ENCODE measurements at places on chromosomes 1 and 21.

GRCh38 chr1:160427625-160428024 is 27.3 kb downstream of the VANGL2 start:
- peaks cover 3% of the 10 kb centered on the region for H3K36me3 ChIP-seq
- H3K27me3 ChIP-seq: peaks cover 4% of the 10 kb centered on the region
- H3K27ac ChIP-seq: peak overlapping the region; percentile 88
- no peak for DNase-seq
- no peak overlapping the region for H3K4me3 ChIP-seq

- H3K4me3 ChIP-seq: no peak overlapping the region
- no peaks in the 10 kb centered on the region for H3K36me3 ChIP-seq
- no peak overlapping the region for H3K27ac ChIP-seq
- peaks cover 5% of the 10 kb centered on the region for H3K4me1 ChIP-seq
Measured at GRCh38 chr21:43274022-43274945, 105.5 kb downstream of the CRYAA start.

DNA sequence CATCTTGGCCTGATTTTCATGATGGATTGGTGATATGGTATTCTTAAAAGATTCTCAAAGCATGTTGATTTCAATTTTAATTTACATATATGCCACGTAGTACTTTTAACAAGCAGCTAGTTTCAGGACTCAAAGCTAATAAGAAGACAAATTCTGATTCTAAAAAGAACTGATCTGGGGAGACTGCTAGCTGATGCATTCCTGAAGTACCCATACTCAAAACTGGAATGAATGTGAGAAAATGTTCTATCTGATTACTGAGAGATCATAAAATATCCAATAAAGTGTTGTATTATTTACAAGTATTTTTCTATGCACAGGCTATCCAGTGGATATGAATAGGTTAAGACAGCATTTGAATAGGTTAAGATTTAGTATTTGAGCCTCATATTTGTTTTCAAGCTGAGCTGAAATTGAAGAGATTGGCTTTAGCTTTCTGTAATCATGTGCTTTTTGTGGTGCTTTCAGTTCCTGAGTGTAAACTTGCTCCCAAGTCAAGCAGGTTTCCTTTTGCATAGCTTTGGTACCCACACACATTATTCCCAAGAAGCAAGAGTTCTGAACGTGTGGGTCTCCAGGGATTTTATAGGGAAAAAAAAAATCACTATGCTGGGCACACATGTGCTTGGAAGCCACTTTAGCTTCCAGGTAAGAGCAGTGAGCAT is 114.1 kb downstream of the VPS13D start:
- DNase-seq: no peak
- H3K4me3 ChIP-seq: no peak overlapping the region
- no peaks in the 10 kb centered on the region for H3K36me3 ChIP-seq
- H3K27me3 ChIP-seq: no peaks in the 10 kb centered on the region
- peak overlapping the region; percentile 98 for H3K27ac ChIP-seq
- peaks cover 46% of the 10 kb centered on the region for H3K4me1 ChIP-seq

- DNase-seq: no peak
- H3K27ac ChIP-seq: no peak overlapping the region
- H3K4me1 ChIP-seq: no peaks in the 10 kb centered on the region
- H3K4me3 ChIP-seq: peak overlapping the region; percentile 58
Measured at GRCh38 chr1:215083383-215083961, 935 bp downstream of the KCNK2 start.

GRCh38 chr1:228001738-228002535 is 4.9 kb upstream of the WNT3A start:
- H3K27ac ChIP-seq: no peak overlapping the region
- no peak for DNase-seq
- H3K4me1 ChIP-seq: peaks cover 2% of the 10 kb centered on the region
- peaks cover 58% of the 10 kb centered on the region for H3K27me3 ChIP-seq

DNA sequence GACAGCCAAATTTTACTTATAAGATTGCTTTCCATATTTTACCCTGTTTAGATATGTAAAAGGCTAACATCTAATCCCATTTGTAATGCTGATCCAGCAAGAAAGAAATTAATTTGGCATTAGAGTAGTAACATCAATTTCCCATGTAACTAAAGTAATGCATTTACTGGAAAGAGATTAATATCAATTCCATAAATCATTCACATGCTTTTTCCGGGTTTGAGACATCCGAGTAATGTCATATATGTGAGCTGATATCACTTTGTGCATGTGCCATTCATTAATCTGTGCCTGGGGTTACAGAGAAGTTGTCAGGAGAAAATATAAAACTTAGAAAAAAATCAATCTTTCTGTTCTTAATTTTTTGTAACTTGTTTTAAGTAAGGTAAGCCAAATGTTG is 206.1 kb downstream of the AGBL4 start:
- H3K4me3 ChIP-seq: no peak overlapping the region
- DNase-seq: no peak
- no peaks in the 10 kb centered on the region for H3K27me3 ChIP-seq
- no peak overlapping the region for H3K27ac ChIP-seq
- H3K4me1 ChIP-seq: no peaks in the 10 kb centered on the region

DNA sequence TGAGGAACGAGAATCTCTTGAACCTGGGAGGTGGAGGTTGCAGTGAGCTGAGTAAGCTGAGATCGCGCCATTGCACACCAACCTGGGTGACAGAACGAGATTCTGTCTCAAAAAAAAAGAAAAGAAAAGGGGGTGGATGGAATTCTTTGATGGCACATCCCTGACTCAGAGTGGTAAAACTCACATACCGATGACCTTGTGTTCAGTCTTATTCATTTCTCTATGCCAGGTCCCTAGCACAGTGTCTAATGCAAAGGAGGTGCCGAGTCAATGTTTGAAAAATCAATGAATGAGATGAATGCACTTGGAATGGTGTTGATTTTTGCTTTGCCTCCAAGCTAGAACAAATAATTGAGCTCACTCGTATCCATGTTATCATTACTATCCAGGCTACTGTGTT is 18.5 kb upstream of the FAM20B start:
- H3K36me3 ChIP-seq: peaks cover 2% of the 10 kb centered on the region
- no peak overlapping the region for H3K27ac ChIP-seq
- DNase-seq: no peak
- H3K27me3 ChIP-seq: peaks cover 20% of the 10 kb centered on the region
- H3K4me3 ChIP-seq: no peak overlapping the region

- DNase-seq: no peak
- no peaks in the 10 kb centered on the region for H3K36me3 ChIP-seq
- peaks cover 5% of the 10 kb centered on the region for H3K27me3 ChIP-seq
- no peaks in the 10 kb centered on the region for H3K4me1 ChIP-seq
- no peak overlapping the region for H3K27ac ChIP-seq
Measured at GRCh38 chr1:163196449-163196787, 6.3 kb downstream of the RGS5 start.

- no peaks in the 10 kb centered on the region for H3K36me3 ChIP-seq
Measured at GRCh38 chr1:88502886-88503285, 181.2 kb upstream of the PKN2 start.

GRCh38 chr1:52604063-52604770 is 2.0 kb downstream of the GPX7 start:
- H3K27ac ChIP-seq: peak overlapping the region; percentile 93
- H3K4me1 ChIP-seq: peaks cover 33% of the 10 kb centered on the region

DNA sequence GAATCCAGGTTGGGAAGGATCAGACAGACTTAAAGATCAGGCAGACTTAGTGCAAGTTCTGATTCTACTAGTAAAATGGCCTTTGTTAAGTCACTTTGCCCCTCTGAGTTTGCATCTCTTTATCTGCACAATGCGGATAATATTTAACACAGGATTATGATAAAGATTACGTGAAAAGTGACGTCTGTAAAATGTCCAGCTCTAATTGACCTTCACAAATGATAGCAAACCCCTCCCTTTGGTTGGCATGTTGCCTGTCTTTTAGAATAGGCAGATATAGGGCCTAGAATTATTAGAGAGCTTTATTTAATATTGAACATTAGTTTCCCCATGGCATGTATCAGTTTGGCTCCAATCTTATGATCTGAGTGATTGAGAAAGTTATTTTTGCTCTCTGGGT is 55.4 kb downstream of the C1orf21 start:
- H3K4me1 ChIP-seq: no peaks in the 10 kb centered on the region
- no peak for DNase-seq
- H3K27me3 ChIP-seq: peaks cover 6% of the 10 kb centered on the region
- H3K4me3 ChIP-seq: no peak overlapping the region
- no peak overlapping the region for H3K27ac ChIP-seq

DNA sequence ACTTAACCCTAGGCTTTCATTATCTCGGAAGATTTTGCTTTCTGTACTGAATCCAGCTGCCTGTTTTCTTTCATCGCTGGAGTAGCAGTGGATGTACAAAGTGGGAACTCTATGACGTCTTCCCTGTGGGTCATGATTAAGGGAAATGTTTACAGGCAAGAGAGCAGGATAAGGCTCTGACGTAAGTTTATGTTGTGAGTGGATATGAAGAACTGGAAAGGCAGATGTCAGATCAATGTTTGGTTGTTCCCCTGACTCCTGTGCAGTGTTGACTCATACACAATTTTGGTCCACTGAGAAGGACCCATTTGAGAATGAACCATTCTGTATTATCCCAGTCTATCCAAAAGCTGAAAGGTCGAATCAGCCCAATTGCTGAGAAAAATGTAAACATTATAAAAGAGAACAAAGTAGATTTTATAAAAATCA is 292.4 kb downstream of the GRIK1 start:
- no peak overlapping the region for H3K4me3 ChIP-seq
- no peak for DNase-seq
- H3K36me3 ChIP-seq: no peaks in the 10 kb centered on the region
- H3K27me3 ChIP-seq: no peaks in the 10 kb centered on the region
- H3K27ac ChIP-seq: no peak overlapping the region

DNA sequence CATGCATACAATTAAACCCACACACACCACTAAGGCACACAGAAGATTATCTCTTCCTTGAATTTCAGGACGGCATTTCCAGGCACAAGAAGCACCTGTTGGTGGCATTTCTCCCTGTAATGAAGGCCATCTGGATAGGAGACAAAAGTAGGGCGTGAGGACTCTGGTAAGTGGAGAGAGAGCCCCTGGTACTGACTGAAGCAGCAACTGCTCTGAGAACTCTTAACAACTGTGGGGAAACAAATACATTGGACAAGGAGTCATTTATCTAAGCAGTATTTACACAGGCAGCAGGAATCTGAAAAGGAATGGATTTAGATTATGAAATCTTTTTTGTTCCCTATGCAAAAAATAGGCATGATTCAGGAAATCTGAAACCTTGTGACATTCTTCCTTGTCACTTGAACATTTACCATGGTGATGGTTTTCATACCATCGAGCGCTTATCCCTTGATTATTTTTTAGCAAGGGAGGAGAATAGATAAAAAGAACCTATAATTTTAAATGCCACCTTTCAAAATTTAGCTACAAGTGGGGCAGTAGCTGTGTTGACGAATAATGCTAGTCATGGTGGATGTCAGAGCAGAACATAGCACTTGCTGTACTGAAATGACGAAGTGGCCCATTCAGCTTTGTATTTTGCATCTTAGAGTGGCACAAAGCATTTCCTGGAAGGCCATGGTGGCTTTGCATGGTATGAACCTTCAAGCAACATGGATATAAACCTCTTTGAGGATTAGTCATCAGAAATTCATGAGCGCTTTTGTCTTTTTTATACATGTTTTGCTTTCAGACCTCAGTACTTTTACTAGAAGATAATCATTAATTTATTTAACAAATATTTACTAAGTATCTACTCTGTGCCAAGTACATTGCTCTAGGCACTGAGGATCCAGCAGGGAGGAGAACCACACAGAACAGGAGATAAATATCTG is 362.0 kb downstream of the ADGRL2 start:
- no peaks in the 10 kb centered on the region for H3K27me3 ChIP-seq
- H3K4me1 ChIP-seq: no peaks in the 10 kb centered on the region
- DNase-seq: no peak
- H3K36me3 ChIP-seq: no peaks in the 10 kb centered on the region
- H3K4me3 ChIP-seq: no peak overlapping the region

DNA sequence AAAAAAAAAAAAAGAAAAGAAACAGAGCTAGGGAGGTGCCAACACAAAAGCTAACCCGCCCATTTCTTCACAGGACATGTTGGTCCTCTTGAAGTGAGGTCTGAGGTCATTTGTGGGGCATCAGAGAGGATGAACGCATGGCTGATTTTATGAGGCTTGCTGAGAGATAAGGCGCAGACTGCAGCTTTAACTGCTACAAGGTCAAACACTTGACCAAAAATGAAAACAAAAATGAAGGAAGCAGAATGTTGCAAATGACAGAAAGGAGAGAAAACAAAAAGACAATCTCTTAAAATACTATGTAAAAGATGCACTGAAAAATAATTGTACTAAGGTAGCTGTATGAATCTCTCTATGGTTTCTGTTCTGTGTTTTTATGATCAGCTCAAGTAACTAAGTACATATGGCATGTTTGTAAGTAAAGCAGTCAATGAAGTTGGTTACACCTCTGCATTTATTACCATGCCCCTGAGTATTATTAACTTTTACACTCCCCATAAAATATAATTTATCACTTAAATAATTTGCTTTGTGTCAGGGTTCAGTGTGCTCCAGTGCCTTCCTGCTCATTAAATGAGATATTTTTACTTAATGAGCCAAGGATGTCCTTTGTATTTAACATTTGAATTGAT is 249.1 kb upstream of the NR5A2 start:
- no peaks in the 10 kb centered on the region for H3K36me3 ChIP-seq
- peaks cover 2% of the 10 kb centered on the region for H3K4me1 ChIP-seq
- H3K27ac ChIP-seq: no peak overlapping the region
- DNase-seq: no peak

DNA sequence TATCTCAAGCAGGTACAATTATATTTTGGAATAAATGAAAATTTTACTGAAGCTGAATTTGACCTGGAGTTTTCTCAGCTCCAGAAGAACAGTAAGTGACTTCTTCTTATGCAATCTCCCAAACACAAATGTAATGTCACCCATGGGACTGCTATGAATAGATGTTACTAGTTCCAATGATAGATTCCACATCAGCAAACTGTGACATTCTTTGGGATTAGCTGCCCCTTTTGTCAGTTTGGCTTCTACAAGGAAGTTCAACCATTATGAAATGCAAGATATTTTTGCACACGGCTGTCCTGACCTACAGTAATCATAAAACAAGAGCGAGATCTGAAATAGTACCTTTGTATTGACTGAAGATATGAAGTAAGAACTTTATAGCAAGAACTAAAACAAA is 27.8 kb upstream of the TSNAX start:
- H3K27ac ChIP-seq: no peak overlapping the region
- H3K27me3 ChIP-seq: peaks cover 12% of the 10 kb centered on the region
- no peaks in the 10 kb centered on the region for H3K4me1 ChIP-seq
- no peak overlapping the region for H3K4me3 ChIP-seq
- DNase-seq: no peak

DNA sequence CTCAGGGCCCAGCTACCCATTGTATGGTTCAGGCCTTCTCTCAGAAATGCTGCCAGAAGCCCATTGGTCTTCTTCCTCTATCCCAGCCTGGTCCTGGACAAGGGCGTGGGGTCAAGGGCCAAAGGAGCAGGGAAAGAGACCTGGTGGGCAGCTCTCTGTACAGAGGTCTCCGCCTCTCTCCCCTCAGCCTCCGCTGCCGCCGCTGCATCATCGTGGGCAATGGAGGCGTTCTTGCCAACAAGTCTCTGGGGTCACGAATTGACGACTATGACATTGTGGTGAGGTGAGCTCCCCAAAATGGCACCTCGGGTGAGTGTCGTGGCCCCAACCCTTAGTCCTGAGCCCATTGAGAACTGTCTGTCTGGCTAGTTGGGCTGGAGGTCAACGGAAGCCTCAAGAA is 34.6 kb upstream of the ARTN start:
- peaks cover 12% of the 10 kb centered on the region for H3K4me1 ChIP-seq
- no peak overlapping the region for H3K4me3 ChIP-seq
- peak overlapping the region; percentile 14 for H3K27ac ChIP-seq
- DNase-seq: no peak

GRCh38 chr1:100323419-100324106 is 28.7 kb upstream of the CDC14A start:
- H3K27ac ChIP-seq: no peak overlapping the region
- no peaks in the 10 kb centered on the region for H3K27me3 ChIP-seq
- no peak overlapping the region for H3K4me3 ChIP-seq
- no peak for DNase-seq

All from T-helper 17 cell (primary cell).